ENCODE measurements at places on chromosomes 16 and 17.

GRCh38 chr16:57591870-57592485, 36.5 kb upstream of the ADGRG1 start:
- DNase-seq: no peak

- DNase-seq: peak; percentile 58
Measured at GRCh38 chr16:4053301-4053845, 62.9 kb downstream of the ADCY9 start.

DNA sequence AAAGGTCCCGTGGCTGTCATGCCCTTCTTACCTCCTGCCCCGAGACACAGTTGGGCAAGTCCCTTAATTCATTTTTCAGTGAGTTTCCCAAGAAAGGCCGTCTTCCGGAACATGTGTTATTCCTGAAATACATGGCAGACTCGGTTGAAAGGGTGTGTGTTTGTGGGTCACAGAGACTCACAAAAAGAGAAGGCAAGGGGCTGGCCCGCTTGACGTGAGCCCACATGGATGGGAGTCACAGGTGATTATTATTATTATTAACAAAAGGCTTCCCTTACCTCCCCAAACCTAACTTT, 34.1 kb upstream of the CCR7 start:
- DNase-seq: no peak

- DNase-seq: no peak
Measured at GRCh38 chr16:73710526-73710925, 586.1 kb upstream of the PSMD7 start.

- no peak for DNase-seq
Measured at GRCh38 chr17:80917716-80918560, 73.7 kb upstream of the CHMP6 start.

DNA sequence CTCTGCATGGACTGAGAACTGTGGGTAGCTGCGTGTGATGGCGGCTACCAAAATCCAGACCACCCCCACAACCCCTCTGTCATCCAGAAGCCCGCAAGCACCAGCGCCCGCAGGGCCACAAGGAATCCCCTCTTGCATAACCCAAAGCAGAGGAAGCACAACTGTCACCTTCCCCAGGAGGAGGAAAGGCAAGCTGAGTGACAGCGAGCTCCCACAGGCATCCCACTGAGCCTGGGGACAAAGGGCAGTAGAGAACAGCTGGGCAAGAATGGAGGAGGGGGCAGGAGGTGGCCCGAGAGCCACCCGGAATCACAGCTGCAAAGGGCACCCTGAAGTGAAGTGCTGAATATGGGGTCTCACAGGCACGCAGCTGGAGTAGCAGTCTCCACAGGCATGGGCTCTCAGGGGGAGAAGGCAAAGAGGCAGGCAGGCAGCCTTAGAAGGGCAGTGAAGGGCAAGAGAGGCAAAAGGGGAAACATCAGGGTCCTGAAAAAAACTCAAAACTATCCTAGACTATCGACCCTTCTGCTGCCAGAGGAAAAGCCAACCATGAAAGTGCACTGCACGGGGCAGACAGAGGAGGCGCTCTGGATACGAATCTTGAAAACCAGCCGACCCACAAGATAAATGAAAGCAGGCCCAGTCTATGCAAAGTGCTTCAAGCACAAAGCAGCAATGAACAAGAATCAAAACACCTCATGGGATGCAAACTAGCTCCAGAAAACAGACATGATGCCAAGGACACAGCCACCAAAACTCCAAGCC, 17.1 kb downstream of the USP36 start:
- DNase-seq: no peak
